KBM-7 (cell line): ENCODE measurements at places on chromosomes 1 and 21.

- no peak for DNase-seq
These were observed 405.4 kb downstream of the PTPRC start for GRCh38 chr1:199044191-199044590.

DNA sequence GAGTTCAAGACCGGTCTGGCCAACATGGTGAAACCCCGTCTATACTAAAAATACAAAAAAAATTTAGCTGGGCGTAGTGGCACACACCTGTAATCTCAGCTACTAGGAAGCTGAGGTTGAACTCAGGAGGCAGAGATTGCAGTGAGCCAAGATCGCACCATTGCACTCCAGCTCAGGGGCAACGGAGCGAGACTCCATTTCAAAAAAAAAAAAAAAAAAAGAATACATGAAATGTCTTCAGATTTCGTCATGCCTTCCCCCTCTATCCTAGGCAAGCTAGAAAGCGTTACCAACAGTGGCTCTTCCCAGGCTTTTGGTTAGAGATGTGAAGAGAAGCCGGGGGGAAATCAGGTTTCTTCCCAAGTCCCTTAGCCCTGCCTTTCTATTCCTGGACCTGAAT lies 3.6 kb downstream of the TFF1 start:
- DNase-seq, result no peak

GRCh38 chr1:185317886-185318310 lies 855 bp upstream of the IVNS1ABP start:
- no peak for DNase-seq

DNA sequence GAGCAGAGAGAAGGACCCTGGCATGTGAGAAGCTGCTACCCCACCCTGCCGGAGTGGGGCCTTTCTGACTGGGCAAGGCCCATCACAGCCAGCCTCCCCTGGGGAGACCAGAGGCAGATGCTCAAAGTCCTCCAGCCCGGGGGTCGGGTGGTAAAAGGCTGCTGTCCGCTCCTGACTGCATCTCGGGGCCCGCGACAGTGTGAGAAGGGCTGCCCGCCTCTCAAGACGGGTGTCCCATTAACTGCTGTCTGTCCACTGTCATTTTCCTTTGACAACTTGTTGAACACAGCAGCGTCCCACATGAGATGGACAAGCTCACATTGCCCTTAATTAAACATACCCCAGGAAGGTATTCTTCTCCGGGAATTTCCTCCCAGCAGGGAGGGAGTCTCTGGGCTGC lies 91.4 kb upstream of the ARHGEF16 start:
- DNase-seq, result no peak

- DNase-seq, result no peak
These were observed 1.4 kb downstream of the B4GALT3 start for GRCh38 chr1:161175771-161176453.

- DNase-seq, result no peak
These were observed 124.5 kb downstream of the ATF6 start for GRCh38 chr1:161890574-161890973.

- DNase-seq, result no peak
These were observed 53.7 kb downstream of the KCNJ6 start for GRCh38 chr21:37862536-37862935.

DNA sequence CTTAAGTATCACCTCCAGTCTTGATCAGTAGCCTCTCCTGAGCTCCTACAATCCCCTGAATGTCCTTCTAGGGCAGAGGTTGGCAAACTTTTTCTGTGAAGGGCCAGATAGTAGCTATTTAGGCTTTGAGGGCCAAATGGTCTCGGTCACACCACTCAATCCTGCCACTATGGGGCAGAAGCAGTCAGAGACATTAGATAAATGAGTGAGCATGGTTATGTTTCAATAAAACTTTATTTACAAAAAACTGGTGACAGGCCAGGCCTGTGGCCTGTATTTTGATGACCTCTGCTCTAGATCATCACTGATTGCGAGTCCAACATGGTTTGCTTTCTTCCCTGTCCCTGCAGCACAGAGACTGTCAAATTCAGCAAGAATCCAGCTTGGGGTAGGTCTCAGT lies 36.3 kb downstream of the LRP8 start:
- DNase-seq, result no peak
